ENCODE measurements at places on chromosomes 1 and 21.

GRCh38 chr1:47757226-47757975 lies 239.8 kb downstream of the TRABD2B start:
- no peaks in the 10 kb centered on the region for H3K4me1 ChIP-seq
- no peak for DNase-seq
- no peak overlapping the region for H3K27ac ChIP-seq

DNA sequence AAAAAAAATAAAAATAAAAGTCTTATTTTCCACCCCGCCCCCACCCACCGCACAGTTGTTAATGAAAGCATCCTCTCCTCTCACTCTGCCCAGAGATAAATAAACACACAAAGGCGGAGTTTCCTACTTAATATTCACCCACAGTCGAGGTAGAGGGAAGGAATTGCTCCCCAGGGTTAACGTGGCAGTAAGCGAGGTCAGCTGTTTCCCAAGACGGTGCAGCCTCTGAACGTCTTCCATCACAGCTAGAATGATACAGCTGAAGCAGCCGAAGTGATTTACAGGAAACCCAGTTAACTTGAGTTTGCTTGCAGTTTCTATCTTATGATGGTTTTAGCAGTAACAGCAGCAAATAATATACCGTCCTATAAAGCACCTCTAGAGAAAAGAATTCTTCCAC lies 283.9 kb downstream of the PBX1 start:
- no peaks in the 10 kb centered on the region for H3K27me3 ChIP-seq
- H3K4me3 ChIP-seq: no peak overlapping the region
- no peak for DNase-seq
- no peak overlapping the region for H3K27ac ChIP-seq
- H3K36me3 ChIP-seq: no peaks in the 10 kb centered on the region

DNA sequence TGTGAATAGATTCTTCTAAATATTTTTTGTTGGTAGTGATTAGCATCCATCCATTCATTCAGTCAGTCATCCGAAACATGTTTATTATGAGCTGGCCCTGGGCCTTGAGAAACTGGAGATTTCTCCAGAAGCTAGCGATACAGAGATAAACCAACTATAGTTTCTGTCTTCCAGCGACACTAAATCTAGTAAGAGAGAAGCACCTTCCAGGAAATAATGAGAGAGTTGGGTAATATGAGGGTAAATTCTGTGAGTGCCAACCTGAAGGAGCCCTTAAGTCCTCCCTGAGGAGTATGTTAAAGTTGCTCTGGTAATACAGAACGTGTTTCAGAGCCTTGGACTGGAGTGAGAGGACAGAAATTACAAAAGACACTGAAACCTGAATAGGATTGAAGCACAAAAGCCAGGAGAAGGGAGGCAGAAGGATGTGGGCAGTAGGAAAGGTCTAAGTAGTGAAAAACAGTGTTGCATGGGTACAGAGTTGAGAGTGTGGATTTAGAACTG lies 59.8 kb downstream of the RBM11 start:
- H3K27me3 ChIP-seq: peaks cover 2% of the 10 kb centered on the region
- no peaks in the 10 kb centered on the region for H3K36me3 ChIP-seq
- H3K4me1 ChIP-seq: no peaks in the 10 kb centered on the region
- no peak overlapping the region for H3K27ac ChIP-seq

DNA sequence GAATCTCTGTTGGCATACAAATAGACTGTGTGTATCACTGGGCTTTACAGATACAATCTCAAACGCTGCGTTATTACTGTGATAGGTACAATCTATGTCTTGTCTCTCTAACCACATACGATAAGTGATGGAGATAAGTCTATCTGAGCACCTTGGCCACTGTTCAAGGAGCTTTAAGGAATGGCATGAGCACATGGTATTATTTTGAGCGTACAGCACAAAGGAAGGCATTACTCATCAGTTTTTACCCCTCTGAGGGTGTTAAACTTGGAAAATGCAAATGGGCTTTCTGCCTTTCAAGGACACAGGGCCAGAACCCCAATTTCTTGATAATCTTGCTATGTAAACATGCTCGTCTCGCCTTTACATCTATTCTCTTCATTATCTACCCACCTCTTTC lies 11.6 kb upstream of the SIPA1L2 start:
- no peak overlapping the region for H3K27ac ChIP-seq
- DNase-seq: no peak
- H3K36me3 ChIP-seq: no peaks in the 10 kb centered on the region

DNA sequence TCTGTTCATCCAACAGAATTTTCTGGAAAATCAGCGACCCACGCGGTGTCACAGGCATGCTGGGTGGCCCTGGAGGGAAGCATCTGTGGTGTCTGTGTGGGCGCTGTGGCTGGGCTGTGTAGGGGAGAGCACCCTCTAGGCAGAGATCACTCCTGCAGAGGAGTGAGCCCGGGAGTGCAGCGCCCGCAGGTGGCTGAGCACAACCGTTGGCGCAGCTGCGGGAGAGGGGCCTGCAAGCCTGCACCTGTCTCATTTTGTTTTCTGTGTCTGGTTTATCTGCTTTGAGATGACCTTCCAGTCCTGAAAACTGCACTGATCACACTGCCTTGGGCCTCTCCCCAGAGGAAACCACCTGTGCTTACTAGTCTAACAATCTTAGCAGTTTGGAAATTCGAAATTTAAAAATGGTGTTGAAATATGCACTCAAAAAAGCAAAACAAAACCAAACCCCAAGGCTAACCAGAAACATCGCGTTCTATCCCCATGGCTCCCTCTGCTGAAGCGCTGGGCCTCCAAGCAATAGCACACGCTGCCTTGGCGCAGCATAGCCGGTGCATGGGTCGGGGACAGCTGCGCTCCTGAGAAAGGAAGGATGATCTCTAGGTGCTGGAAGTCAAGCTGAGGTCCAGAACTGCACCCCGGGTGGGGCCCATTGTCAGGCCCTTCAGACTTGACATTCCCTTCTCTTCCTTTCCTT lies 4.8 kb downstream of the FAM3B start:
- no peaks in the 10 kb centered on the region for H3K27me3 ChIP-seq
- H3K4me1 ChIP-seq: peaks cover 1% of the 10 kb centered on the region
- no peak overlapping the region for H3K27ac ChIP-seq
- H3K36me3 ChIP-seq: no peaks in the 10 kb centered on the region
- no peak for DNase-seq

DNA sequence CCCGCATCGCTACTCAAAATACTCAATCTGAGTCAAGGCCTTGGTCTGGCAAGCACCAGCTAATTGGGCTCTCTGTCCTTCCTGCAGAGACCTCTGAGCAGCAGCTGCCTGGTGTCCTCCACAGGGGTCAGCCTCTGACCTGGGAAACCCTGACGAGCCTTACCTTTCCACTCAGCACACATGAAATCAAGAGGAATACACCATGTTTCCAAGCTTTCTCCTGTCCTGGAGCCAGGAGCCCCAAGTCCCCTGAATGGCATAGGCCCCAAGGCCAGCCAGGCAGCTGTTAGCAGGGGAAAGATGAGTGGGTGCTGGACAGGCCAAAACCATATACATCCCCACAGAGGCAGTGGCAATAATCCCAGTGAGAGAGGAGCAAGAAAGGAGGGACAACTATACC lies 27.2 kb upstream of the TSPEAR start:
- H3K27me3 ChIP-seq: no peaks in the 10 kb centered on the region
- 0 out of 2 replicates have a peak, but pooled peaks cover 4% of the 10 kb centered on the region for H3K36me3 ChIP-seq
- H3K4me3 ChIP-seq: no peak overlapping the region
- no peak for DNase-seq
- H3K4me1 ChIP-seq: no peaks in the 10 kb centered on the region

DNA sequence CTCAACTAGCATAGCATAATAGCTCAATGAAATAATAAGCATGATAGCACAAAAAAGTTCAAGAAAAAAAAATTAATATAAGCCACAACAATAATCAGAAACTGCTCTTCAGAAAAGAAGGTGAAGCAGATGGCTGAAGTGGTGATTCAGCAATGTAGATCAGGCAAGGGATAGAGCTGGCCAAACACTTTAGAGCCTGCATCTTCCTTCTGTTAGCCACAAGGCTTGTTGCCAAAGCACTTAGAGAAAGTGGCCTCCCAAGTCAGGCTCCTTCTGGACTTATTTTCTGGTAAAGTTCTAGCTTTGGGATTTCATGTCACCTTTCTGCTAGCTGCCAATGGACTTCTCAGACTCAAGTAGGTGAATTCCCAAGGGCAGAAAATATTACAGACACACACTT lies 60.3 kb upstream of the C1orf87 start:
- no peak overlapping the region for H3K4me3 ChIP-seq
- H3K27ac ChIP-seq: no peak overlapping the region
- no peaks in the 10 kb centered on the region for H3K4me1 ChIP-seq
- H3K27me3 ChIP-seq: no peaks in the 10 kb centered on the region
- no peak for DNase-seq
- H3K36me3 ChIP-seq: no peaks in the 10 kb centered on the region

- H3K4me3 ChIP-seq: no peak overlapping the region
- peaks cover 4% of the 10 kb centered on the region for H3K4me1 ChIP-seq
- no peak for DNase-seq
- no peaks in the 10 kb centered on the region for H3K27me3 ChIP-seq
- H3K36me3 ChIP-seq: no peaks in the 10 kb centered on the region
- H3K27ac ChIP-seq: no peak overlapping the region
Observed at GRCh38 chr1:158071138-158071537, 77.7 kb downstream of the KIRREL1 start.

DNA sequence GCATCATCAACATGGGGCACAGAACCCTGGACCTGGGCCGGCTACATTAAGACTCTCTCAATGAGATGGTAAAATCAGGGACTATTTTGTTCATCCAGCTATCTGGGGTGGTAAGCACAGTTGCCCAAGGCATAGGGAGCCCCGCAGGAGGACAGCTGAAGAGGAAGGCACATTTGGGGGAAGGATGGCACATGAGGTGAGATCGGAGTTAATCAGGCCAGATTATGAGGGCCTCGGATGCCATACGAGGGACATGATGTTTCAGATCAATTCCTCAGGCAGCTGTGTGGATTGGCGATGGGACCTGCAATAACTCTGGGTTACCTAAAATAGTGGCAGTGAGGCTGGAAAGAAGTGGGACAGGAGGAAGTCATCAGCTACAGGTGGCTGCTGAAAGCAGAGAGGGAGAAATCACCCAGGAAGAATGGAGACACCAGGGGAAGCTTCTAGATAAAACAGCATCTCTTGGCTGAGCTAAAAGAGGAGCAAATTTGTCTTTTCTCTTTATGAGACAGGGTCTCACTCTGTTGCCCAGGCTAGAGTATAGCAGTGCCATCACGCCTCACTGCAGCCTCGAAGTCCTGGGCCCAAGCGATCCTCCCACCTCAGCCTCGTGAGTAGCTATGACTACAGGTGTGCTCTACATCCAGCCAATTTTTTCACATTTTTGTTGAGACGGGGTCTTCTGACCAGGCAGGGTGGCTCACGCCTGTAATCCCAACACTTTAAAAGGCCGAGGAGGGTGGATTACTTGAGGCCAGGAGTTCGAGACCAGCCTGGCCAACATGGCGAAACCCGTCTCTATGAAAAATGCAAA lies 21.1 kb downstream of the TOMM20 start:
- no peak overlapping the region for H3K4me3 ChIP-seq
- no peak overlapping the region for H3K27ac ChIP-seq
- peaks cover 11% of the 10 kb centered on the region for H3K36me3 ChIP-seq
- DNase-seq: no peak
- H3K4me1 ChIP-seq: no peaks in the 10 kb centered on the region

DNA sequence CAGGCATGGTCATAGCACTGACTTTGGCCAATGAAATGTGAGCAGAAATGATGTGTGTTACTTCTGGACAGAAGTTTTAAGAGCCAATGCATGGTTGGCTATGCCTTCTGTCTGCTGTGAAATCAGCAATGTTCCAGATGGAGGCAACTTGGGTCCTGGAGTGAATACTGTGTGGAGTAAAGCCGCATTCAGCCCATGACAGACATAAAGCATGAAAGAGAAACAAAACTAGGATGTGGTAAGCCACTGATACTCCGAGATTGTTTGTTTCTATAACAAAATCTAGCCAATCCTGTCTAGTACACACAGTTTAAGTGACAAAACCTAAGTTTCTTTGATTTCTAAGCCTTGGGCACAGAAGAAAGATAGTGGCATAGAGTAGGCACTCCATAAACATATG lies 47.1 kb upstream of the ARHGAP29 start:
- no peaks in the 10 kb centered on the region for H3K4me1 ChIP-seq
- no peaks in the 10 kb centered on the region for H3K27me3 ChIP-seq
- no peak overlapping the region for H3K27ac ChIP-seq
- no peak for DNase-seq

GRCh38 chr1:229537894-229538293 lies 20.6 kb downstream of the ABCB10 start:
- DNase-seq: no peak
- no peaks in the 10 kb centered on the region for H3K36me3 ChIP-seq
- no peaks in the 10 kb centered on the region for H3K4me1 ChIP-seq
- H3K27ac ChIP-seq: no peak overlapping the region
- no peaks in the 10 kb centered on the region for H3K27me3 ChIP-seq

DNA sequence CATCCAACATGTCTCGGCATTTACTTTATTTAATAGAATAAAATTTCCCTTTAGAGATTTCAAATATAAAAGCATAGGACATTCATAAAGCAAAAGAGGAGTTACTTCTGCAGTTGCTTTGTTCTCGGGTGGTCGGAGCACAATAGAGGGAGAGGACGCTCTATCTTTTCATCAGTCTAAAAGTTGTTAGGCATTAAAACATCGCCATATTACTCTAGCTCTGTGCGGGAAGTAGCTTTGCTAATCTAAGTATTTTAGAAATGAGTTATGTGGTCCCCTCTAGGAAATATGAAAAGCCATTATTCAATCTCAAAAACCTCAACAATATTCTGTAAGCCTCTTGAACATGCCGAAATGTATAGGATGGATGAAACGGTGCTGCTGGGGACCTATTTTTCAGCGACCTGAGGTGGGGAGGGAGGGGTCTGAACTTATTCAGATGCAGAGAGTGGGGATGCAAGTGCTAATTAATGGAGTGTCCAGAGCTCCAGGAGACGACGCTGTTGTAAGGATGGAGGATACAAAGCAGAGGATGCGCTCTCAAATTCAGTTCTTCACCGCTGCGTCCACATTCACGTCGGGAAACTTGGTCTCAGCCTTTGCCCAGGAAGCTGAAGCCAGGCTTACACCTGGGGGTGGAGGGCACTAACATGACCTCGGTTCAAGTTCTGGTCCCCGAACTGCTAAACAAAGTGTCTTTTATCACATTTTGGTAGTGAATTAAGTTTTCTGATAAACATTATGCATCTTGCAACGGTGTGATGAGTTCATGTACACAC lies 6.3 kb downstream of the CDKN2C start:
- H3K27me3 ChIP-seq: peaks cover 45% of the 10 kb centered on the region
- H3K4me3 ChIP-seq: no peak overlapping the region
- DNase-seq: no peak
- H3K36me3 ChIP-seq: no peaks in the 10 kb centered on the region
- 0 out of 2 replicates have a peak, but pooled peaks cover 2% of the 10 kb centered on the region for H3K4me1 ChIP-seq

- H3K4me3 ChIP-seq: no peak overlapping the region
- DNase-seq: no peak
- no peaks in the 10 kb centered on the region for H3K27me3 ChIP-seq
- H3K27ac ChIP-seq: no peak overlapping the region
Observed at GRCh38 chr1:39170731-39171667, 33.5 kb upstream of the MACF1 start.

GRCh38 chr1:154746622-154747299 lies 123.3 kb downstream of the KCNN3 start:
- no peak overlapping the region for H3K4me3 ChIP-seq
- H3K4me1 ChIP-seq: peaks cover 2% of the 10 kb centered on the region
- no peak overlapping the region for H3K27ac ChIP-seq
- H3K27me3 ChIP-seq: no peaks in the 10 kb centered on the region

Data from iPS DF 6.9 (cell line).